EH (cell line): ENCODE measurements at places on chromosomes 13 and 19.

GRCh38 chr19:2363419-2363818, 3.4 kb downstream of the TMPRSS9 start:
- DNase-seq: no peak

DNA sequence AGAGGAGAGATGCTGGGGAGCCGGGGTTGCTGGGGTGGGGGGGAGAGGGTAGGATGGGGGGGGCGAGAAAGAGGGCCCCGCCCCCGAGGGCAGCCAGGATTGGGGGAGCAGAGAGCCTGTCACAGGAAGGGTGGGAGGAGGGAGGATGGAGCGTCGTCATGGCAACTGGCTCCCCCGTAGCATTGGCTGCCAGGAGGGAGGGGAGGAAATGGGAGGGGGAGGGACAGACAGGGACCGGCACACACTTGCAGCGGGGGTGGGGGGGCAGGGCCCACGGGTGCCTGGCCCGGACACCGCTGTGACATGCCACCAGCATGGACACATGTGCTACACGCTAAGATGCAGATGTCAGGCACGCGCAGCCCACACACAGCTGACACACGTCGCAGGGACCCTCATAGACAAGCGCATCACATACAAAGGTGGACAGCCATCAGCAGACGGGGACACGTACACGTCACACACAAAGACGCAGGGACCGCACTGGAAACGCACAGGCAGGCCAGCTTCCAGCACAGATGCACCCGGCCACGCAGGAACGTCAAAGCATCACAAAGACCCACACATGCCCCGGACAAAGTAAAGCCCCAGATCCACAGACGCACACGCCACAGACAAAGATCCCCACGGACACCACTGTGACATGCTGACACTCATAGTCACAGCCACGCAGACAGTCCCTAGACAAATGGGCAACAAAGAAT, at the start of gene LMTK3:
Gene LMTK3, minus strand, starts transcription at position 36 of the 704 bp plus-strand sequence. CDS start 259 bp downstream, outside the sequence.
- peak; percentile 63 for DNase-seq

- DNase-seq: peak; percentile 90
These were observed 4.5 kb downstream of the BICRA start for GRCh38 chr19:47613165-47614020.

DNA sequence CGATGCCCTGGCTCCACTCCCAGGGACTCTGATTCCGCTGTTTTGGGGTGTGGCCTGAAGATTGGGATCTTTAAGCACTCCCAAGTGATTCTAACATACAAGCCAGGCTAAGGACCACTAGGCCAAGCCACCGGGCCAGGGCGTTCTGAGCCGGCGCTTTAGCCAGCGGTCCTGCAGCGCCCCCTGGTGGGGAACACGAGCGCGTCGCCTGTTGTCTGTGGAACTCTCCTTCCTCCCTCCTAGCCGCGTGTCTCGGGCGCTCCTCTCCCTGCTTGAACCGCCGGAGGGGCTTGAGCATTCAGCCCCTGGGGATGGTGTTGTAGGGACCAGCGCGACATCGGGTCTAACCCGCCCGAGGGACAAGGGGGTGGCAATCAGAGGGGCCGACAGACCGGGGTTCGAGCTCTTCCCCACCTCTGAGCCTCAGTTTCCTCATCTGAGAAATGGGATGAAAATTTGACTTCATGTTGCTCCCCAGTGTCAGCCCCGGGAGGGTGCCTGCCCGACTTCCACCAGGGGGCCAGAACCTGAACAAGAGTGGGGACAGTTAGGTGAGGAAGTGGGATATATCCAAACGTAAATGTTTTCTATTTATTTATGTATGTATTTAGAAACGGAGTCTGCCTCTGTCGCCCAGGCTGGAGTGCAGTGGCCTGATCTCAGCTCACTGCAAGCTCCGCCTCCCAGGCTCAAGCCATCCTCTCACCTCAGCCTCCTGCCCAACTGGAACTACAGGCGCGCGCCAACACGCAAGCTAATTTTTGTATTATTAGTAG, 18.0 kb upstream of the PNMA8B start:
- DNase-seq: peak; percentile 75

- DNase-seq: no peak
These were observed 2.8 kb upstream of the ARL11 start for GRCh38 chr13:49625392-49626079.

- DNase-seq: no peak
These were observed 55.7 kb upstream of the PTPRS start for GRCh38 chr19:5396096-5396939.

- peak; percentile 33 for DNase-seq
These were observed 18.7 kb downstream of the GPR180 start for GRCh38 chr13:94620286-94620896.

- no peak for DNase-seq
These were observed 105.5 kb downstream of the POU4F1 start for GRCh38 chr13:78497702-78498355.

GRCh38 chr13:52850396-52851136, 2.1 kb upstream of the PCDH8 start:
- peak; percentile 55 for DNase-seq

DNA sequence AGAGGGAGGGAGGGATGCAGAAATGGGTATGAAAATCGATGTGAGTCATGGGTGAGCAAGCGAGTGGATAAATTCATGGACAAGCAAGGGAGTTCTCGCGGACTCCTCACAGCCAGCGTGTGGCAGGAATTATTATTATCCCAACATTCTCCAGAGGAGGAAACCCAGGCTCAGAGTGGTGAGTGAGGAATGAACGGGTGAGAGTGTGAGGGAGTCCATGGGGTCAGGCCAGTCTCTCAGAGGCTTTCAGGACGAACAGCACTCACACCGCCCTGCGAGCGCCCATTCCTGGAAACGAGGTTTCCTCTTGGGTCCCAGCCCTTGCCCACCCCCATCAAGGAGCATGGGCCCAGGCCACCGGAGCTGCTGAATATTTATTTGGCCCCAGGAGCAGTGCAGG, 6.3 kb upstream of the DNAAF3 start:
- peak; percentile 89 for DNase-seq

DNA sequence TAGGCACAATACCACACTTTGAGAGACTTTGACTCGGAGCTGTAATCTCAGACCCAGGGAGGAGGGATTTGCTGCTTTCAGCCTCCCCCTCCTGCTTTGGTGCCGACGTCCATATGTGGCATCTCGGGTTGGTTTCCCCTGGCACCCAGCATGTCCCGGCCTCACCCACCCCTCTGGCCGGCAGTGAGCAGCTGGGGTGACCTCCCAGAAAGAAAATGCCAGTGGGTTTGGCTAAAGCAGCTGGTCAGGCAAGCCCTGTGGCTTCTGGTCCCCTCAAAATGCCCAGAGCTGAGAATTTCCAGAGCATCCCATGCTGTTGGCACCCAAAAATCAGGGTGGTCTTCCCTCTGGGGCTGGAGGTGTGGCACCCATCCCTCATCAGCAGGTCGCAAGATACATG, 34.1 kb downstream of the INSR start:
- DNase-seq: no peak

GRCh38 chr13:98657506-98658085, 80.7 kb upstream of the STK24 start:
- peak; percentile 57 for DNase-seq

GRCh38 chr13:109274188-109274821, 512.1 kb downstream of the IRS2 start:
- peak; percentile 88 for DNase-seq

DNA sequence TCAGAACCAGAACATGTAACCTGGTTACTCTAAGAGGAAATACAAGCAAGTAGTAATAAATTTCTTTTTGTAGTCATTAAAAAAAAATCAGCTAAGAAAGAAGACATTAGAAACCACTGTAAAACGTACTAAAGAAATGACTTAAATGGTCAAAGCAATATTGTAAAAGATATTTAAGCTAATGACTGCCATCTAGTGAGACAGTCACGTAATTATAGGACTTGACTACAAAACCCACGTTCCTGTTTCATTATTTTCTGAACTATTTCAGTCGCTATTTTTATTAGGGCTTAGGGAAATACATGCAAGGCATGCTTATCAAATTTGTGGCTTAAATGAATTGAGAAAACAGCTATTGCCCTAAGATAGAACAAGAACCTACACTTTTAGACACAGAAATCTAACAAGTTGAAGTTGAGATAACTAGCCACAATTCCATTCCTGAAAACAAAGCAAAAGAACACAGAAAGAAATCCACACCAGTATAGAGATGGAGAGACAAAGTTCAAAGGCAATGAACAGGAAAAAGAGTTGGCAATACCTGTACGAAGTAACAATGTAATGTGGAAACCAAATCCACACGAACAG, 17.9 kb downstream of the ALG5 start:
- peak; percentile 67 for DNase-seq

DNA sequence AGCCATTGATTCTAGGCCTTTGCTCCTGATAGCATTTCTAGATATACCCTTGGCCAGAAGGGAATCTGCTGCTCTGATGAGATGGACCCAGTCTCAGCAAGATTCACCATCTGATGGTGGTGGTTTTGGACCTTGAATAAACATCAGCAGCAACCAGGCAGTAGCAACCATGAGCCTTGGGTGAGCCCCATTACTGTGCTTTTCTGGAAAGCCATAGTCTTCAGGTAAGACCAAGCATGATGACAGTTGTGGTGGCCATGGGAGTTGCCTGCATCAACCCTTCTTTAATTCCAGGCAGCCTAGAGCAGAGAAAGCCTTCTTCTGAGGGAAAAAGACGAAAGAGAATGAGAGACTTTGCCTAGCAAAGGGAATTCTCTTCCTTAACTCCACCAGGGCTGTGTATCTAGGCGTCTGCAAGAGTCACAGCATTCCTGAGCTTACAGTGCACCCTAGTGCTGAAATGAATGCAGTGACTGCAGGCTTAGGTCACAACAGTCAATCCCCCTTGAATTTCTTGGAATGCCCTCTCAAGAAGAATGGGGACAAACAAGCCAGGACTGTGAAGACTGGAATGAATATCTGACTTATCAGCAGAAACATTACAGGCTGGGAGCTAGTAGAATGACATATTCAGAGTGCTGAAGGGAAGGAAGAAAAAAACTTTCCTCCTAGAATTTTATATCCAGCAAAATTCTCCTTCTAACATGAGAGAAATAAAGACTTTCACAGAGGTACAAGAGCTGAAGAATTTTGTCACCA, 942.4 kb upstream of the PCDH20 start:
- no peak for DNase-seq

- DNase-seq: no peak
These were observed 115.0 kb upstream of the SLC7A1 start for GRCh38 chr13:29710511-29710910.

DNA sequence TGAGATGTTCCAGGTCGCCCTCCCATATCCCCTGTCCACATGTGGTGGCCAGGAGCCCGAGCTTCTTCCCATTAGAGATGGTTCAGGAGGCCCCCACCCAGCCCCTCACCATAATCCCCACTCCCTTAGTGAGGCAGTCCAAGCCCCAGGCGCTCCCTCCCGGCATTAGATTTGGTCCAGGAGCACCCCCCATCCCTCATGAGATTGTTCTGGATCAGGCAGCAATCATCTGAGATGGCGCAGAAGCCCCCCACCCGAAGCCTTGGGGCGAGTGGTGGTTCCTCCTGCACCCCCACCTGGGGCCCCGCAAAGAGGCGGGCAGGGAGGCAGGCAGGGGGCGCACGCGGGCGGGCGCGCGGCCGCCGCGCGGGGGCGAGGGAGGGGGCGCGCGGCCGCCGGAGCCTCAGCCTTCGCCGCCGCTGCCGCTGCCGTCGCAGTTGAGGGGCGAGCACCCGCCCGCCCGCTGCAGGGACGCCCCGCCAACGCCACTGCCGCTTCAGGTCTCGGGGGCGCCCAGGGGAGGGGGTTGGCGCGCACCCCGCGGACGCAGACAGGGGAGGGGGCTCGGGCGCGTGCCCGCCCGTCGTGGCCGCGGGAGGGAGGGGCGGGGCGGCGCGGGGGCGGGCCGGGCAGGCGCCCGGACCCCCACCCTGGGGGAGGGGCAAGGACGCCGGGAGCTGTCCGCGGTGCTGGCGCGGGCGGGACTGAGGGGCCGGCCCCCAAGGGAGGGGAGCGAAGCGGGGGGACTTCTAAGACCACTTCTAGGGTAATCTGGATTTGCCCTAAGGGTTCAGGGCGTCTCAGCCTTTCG, 46.4 kb upstream of the SHKBP1 start:
- no peak for DNase-seq

- peak; percentile 26 for DNase-seq
These were observed 72.1 kb downstream of the SLC7A1 start for GRCh38 chr13:29523199-29523961.

DNA sequence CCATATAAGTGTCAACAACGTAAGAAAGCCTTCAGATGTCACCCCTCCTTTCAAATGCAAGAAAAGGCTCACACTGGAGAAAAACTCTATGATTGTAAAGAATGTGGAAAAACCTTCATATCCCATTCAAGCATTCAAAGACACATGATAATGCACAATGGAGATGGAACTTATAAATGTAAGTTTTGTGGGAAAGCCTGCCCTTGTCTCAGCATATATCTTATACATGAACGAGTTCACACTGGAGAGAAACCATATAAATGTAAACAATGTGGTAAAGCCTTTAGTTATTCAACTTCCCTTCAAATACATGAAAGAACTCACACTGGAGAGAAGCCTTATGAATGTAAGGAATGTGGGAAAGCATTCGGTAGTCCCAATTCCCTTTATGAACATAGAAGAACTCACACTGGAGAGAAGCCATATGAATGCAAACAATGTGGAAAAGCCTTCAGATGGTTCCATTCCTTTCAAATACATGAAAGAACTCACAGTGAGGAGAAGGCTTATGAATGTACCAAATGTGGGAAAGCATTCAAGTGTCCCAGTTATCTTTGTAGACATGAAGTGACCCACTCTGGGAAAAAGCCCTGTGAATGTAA, 11.1 kb downstream of the ZNF844 start:
- no peak for DNase-seq

DNA sequence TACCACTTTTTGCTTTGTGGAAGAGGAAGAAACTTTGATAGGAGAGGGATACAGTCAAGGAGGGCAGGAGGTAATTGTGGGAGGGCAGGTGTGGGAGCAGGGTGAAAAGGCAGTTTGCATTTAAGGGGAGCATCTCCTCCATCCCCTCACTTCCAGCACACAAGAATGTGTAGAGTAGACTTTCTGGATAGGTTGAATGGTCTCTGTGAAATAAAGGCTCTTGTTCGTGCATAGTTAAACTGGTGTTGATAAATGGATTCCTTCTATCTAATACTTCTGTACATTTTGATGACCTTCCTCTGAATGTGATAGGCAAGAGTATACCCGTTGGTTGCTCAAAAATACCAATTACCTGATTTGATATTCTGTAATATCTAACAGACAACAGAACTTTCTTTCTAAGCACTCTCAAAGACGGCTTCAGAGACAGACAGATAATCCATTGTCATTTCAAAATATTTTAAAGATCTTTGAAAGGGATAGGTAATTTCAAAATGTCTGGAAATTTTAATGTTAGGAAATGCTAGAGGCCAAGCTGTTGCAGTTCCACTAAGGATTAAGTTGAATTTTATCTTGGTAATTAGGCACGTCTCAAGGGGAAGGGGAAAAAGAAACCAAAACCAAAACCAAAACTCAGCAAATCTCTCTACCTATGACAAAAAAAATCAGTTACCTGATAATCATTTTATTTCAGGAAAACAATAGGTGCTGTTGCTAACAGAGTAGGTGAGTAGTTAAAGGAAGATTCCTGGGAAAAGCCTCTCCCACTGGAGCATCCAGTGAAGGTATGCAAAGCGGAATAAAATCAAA, 302.6 kb downstream of the COG6 start:
- DNase-seq: no peak

- DNase-seq: no peak
These were observed 36.9 kb downstream of the EFNB2 start for GRCh38 chr13:106498571-106498970.

GRCh38 chr13:21318891-21319532, 140.1 kb downstream of the ZDHHC20 start:
- DNase-seq: peak; percentile 10

- DNase-seq: peak; percentile 53
These were observed 1.2 kb upstream of the FBXL3 start for GRCh38 chr13:77028202-77028601.
